ENCODE measurements at places on chromosomes 13 and 19.

- DNase-seq = no peak
Observed at GRCh38 chr19:5024282-5024681, 55.4 kb downstream of the KDM4B start.

DNA sequence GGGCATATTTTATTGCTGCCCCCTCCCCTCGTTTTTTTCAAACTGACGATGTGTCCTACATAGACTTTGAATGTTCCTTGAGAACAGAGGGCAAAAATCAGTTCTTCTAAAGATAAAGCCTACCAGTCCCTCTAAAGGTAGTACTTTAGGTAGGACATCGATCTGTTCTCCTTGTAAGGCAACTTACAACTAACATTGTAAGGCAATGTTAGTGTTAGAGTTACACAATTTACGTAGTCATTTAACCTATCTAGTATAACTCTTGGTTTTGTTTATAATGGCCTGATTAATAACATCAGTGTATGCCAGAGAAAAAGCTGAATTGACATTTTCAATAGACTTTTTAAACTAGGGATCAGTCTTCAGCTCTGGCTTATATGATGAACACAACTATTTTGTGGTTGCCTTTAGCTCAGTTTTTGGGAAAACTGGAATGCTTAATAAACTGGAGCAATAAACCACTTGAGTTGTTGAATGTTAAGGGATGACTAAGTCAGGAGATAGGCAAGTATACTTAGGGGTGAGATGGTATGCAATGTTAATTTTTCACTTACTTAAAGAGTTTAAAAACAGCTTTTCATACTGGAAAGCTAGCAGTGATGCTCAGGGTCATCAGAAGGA, 2.2 kb downstream of the NDFIP2 start:
- DNase-seq = no peak

DNA sequence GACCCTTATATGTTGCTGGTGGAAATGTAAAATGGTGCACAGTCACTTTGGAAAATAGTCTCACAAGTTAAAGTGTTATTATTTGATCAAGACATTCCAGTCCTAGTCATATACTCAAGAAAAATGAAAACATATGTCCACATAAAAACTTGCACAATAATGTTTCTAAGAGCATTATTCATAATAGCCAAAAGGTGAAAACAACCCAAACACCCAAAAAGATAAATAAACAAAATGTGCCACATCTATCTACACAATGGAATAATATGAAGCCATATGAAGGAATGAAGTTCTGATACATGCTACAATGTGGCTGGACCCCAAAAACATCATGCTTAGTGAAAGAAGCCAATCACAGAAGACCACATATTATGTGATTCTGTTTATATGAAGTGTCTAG, 14.4 kb upstream of the AKAP8 start:
- DNase-seq = no peak

DNA sequence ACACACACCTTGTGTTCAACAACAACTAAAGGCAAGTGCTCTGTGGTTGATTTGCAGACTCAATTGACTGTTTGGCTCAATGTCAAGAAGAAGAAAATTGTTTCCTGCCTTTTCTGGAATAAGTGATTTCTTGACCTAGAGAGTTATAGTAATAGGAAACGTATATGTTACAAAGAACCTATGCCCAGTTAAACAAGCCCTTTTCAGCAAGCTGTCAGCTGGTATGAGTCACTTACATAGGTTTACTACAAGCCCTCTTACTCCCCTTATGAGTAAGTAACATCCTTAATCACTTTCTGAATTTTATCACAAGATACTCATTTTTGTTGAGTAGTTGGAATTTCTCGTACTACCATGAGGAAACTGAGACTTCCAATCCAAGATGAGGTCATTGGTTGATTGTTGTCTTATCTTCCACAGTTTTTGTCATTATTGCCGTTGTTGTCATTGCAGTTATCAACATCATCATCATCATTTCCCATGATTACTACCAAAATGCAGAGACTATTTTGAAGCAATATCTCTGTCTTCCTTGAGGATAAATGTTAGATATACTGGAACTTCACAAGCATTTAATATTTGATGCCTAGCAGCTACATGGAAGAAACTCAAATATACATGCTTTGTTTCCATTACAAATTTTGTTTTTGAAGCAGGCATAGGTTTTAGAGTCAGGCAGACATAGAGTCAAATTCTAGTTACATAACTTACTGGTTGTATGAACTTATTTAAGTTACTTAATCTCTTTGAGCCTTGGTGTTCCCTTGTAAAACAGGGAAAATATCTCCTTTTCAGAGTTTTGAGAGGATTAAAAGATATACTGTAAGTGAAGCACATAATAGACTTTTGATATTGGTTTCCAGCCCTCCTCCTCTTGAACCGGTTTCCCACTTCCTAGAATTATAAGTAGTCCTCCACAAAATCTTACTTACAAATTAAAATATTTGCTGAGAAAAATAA, 106.0 kb downstream of the RAP2A start:
- no peak for DNase-seq

- DNase-seq = no peak
Observed at GRCh38 chr13:75492389-75492788, 10.4 kb upstream of the TBC1D4 start.

All from activated CD8-positive, alpha-beta memory T cell treated with anti-CD3 and anti-CD28 coated beads for 24 hours (primary cell).